ENCODE measurements at places on chromosomes 6 and 20.

DNA sequence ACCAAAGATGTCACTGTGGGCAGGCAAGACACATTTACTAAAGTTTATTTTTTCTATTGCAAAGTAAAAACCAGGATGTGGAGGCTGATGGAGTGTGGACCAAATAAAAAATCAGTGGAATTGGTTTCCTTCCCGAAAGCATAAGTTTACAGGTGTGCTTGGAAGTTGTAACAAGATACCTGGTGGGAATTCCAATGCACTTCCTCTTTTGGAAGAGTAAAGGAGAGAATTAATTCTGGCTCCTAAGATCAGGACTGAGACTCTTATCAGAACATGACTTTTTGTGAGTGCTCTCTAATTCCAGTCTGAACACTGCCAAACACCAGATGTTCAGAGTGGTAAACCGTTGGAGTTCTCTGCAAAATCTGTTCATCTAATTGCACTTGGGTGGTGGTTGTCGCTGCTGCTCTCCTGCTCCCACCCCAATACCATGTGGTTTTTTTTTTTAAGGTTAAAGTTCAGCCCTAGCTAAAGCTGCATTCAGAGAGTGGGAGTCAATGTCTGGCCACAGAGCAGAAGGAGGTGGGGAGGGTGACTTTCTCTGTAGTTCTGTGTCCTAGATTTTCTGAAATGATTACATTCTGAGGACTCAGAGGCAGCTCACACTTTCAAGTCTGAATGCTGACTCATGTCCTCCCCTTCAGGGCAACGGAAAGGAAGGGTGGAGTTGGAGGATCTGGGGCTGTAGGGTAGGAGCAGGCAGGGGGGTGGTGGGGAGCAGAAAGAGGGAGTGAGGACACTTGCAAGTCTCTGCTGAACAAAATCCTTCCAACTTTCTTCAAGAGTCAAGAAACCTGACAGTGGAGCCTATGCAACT lies 275.8 kb upstream of the PRDM1 start:
- peak; percentile 66 for DNase-seq

DNA sequence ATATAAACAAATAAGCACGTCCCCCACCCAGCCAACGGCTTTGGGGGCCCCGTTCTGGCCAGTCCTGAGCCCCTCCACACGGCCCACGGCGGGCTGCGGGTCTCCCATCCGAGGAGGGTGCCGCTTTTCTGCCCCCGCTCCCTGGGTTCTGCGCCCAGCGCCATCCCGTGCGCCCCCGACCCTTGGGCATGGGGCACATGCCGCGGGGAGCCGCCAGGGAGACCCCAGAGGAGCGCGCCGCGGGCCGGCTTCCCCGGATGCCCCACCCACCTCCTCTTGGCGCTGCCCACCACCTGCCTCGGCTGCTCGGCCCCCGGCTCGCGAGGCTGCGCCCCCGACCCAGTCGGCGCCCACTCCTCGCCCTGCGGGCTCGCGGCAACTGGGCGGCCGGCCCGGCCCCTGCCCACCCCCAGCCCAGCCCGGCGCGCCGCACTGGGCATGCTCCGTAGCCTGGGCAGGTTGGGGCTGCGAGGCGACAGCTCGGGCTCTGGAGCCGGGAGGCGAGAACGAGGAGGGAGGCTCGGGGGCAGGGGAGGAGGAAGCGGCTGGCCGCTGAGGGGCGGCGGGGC lies 570 bp upstream of the PLCB4 start:
- DNase-seq: no peak

- no peak for DNase-seq
Observed at GRCh38 chr6:33869826-33870423, 66.1 kb upstream of the MLN start.

- DNase-seq: no peak
Observed at GRCh38 chr20:51461306-51461705, 81.2 kb downstream of the NFATC2 start.

- no peak for DNase-seq
Observed at GRCh38 chr6:144870782-144871181, 585.6 kb downstream of the UTRN start.

DNA sequence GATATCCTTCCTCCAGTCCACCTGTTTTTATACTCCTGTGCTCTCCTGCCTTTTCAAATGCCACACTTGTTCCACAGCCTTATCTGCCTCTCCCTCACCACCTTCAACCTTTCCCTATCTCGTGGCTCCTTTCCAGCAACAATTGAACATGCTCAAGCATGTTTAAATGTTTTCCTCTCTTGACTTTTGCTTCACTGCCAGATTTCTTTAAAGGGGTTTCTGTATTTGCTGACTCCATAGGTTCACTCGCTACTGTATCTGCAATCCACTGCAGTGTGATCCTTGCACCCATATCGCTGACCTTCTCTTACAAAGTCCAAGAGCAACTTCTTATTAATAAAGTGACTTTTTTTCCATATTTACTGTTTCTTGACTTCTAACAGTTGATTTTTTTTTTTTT lies 11.2 kb upstream of the GMNN start:
- DNase-seq: no peak

DNA sequence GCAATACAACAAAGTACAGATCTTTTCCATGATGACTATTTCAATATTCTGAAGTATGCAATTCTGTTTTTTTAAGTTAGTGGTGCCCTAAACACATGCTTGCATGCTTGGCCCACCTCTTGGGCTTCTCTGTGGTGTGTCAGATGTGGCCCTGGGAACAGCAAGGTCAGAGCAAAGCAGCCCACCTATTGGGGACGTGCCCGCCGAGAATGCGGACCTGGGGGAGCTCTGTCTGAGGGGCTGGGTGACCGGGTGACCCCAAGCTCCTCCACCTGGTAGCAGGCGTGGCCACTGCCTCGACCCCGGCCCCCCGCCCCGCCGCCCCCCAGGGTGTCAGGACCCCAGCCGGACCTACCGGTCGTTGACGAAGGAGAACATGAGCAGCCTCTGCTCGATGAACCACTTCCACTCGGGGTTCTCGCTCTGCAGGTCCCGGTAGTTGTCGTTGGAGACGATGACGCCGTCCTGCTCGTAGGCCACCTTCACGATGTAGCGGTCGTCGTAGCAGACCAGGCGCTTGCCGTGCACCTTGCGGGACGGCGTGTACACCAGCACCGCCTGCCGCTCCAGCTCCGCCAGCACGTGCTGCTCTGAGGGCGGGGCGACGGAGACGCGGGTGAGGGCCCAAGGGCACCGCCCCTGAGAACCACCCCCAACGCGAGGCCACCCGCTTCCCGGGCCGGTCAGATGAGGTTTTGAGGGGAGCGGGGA lies 28.3 kb downstream of the ZC3H12D start:
- DNase-seq: no peak

DNA sequence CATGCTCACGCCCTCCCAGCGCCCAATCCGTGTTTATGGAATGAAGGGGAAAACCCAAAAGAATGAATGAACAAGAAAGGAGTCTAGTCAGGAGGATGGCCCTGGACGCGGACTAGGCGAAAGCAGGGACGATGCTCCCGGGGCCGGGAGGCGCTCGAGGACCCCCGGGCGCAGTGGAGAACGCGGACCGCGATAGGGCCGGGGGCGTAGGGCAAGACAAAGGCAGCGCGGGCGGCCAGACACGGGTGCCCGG lies 758 bp downstream of the GCLC start:
- no peak for DNase-seq

- DNase-seq: no peak
Observed at GRCh38 chr6:32327103-32327502, 44.6 kb downstream of the TSBP1 start.

GRCh38 chr20:59273739-59274357 lies 26.6 kb upstream of the EDN3 start:
- no peak for DNase-seq

DNA sequence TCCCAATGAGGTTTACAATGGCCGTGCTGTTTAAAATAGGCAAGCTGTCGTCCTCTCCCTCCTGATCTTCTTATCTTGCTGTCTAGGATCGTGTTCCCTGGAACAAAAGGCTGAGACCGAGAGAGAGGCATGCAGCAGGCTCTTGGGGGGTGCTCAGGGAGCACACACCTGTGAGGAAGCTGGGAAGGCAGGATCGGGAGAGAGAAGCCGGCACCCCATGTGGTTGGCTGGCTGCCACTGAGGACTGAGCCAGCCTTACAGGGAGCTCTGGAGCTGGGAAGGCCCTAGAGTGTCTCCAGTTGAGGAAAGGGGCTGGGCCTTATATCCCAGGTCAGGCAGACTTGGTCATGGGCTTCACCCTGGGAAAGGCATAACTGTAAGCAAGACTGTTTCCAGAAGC lies 184.2 kb downstream of the LY86 start:
- no peak for DNase-seq
